ENCODE measurements at places on chromosomes 1 and 21.

GRCh38 chr1:77832901-77833300 lies 53.5 kb downstream of the MIGA1 start:
- no peak for DNase-seq

GRCh38 chr1:218957971-218958370 lies 215.7 kb upstream of the LYPLAL1 start:
- no peak for DNase-seq

DNA sequence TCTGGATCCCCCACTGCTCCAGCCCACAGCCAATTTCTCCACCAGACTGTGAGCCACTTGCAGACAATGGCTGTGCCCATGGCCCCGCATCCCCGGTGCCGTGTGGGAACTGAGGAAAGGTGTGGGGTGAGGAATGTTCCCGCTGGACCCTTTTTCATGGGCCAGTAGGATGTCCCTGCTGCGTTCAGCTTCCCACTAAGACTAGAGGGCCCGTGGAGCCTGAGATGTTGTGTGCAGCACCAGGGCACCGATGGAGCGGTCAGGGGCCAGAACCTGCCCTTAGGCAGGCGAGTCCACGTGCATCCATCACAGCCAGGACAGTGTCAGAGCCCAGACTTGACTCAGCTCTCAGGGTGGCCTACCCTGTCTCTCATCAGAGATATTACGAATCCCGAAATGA lies 105.7 kb upstream of the COL6A1 start:
- DNase-seq: no peak

GRCh38 chr1:26072305-26072704 lies 4.9 kb upstream of the TRIM63 start:
- DNase-seq: no peak

DNA sequence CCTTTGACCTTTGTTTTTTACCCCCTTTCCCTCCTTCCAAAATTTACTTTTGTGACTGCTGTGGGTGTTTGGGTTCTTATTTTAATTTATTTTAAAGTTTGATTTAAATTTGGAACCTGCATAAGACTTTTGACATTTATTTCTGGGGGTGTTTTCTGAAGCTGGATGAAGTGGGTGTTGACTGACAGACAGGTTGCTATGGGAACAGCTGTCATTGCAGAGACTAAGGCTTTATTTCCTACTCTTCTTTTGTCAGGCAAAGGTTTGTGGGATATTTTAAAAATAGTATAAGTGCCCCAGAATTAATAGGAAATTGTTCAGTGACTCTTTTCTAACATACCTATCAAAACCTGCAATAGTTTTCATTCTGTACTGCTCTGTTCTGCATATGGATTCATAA lies 290.8 kb upstream of the ESRRG start:
- DNase-seq: no peak

DNA sequence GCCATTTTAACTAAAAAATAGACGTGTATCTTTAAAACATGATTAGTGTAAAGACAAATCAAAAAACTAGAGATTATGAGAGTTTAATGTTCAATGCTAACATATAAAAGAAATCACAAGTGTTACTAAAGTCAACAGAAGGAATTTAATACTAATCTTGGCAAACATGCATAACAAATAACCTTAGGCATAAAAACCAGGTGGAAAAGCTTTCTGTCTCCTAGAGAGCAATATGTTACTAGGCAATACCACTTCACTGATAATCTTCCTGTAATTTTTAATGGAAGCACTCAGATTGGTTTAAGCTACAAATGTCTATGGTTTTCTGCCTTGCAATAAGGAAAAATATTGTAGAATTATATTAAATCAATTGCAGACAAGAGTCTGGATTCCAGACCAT lies 121.9 kb downstream of the NME7 start:
- no peak for DNase-seq

DNA sequence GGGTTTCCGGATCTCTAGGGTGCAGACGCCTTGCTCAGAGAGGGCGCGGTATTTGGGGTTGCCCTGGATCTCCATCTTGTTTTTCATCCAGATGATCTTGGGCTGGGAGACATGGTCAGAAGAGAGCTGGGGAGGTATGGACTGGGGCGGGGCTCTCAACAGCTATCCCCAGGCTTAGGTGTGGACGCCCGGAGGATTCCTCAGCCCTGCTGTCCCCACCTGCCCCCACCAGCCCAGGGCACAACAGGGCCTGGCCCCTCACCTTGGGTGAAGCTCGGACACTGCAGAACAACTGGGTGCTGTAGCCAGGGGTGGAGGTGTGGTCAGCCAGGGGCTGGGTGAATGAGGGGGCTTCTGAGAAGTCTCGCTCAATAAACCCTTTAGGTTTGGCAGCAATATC lies 6.6 kb downstream of the MYBPH start:
- no peak for DNase-seq

DNA sequence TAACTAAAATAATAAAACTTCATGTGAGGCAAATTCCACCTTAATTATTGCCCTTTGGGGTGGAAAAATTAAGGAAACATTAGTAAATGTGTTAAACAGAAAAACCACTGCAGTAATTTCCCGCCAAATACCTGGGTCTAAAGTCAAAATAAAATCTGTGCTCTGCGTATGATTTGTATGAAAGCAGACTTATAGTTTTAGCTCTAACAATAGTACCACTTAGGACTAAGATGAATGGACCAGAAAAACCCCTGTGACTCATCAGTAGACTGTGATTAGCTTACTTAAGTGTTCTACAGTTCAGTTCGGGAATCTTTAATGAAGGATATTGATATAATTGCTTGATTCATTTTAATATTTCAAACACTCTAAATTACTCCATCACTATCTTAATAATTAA lies 23.3 kb upstream of the C1orf105 start:
- no peak for DNase-seq

- DNase-seq: no peak
Observed at GRCh38 chr1:192010406-192010805, 147.9 kb upstream of the RGS18 start.

GRCh38 chr1:202274611-202275010 lies 67.1 kb downstream of the UBE2T start:
- peak; percentile 44 for DNase-seq

DNA sequence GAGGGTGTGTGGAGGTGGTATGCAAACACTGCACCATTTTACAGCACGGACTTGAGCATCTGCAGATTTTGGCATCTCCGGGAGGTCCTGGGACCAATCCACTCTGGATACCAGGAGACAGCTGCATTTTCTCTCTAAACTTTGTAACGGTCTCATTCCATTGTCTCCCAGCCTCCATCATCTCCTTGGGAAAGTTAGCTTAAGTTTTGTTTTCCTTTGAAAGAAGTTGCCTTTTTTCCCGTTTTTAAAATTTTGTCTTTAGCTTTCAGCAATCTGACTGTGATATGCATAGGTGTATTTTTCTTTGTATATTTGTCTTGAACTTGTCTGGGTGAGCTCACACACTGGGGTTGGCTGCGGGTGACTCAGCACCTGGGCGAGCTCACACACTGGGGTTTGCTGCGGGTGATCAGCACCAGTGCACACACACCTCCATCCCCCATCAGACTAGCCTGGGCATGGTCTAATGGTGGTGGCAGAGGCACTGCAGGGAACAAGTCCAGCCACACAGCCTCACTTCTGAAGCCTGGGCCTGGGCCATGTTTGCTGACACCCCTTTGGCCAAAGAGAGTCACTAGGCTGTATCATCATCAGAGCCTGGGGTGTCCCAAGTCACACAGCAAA lies 32.1 kb upstream of the COL18A1 start:
- DNase-seq: no peak

- DNase-seq: no peak
Observed at GRCh38 chr1:245500546-245500945, 345.8 kb downstream of the KIF26B start.

DNA sequence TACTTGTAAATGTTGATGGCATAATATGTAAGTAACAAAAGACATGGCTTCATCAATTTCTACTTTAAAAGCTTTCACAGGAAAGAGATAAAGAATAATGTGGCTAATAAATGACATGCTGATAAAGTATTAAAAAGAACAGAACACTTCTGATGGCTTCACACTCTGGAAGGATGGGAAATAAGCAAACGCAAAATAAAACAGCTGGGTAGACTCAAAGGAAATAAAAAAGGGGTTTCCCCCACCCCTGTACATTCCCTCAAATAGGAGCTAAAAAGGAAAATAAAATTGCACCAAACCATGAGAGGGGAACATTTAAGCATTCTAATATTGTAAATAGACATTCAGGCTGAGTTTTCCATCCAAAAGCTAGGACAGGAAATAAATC lies 27.0 kb upstream of the DYRK1A start:
- no peak for DNase-seq

DNA sequence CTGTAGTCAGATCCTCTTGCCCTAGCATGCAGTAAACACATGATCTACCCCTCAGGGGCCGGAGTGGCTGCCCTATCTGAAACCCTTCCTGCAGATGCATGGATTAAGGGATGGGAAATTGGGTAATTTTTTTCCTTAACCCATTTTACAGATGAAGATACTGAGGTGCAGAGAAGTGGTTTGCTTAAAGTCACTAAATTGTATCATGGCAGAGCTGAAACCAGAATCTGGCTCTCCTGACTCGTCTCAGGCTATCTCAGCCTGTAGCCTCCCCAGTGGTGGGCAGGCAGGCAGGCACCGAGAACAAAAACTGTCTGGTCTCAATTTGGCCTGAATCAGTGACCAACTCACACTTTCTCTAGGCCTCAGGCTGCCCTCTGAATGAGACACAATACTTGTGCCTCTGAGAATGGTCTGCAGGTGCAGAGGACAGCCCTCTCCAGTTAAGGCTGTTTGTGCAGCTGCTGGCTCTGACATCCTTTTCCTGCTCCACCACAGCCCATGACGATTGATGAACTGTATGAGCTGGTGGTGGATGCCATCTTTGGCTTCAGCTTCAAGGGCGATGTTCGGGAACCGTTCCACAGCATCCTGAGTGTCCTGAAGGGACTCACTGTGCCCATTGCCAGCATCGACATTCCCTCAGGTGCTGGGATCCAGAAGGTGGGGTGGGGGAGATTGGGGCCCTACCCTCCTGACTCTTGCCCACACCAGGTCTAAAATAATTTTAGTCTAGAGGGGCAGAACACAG lies 1.5 kb downstream of the NAXE start:
- no peak for DNase-seq

DNA sequence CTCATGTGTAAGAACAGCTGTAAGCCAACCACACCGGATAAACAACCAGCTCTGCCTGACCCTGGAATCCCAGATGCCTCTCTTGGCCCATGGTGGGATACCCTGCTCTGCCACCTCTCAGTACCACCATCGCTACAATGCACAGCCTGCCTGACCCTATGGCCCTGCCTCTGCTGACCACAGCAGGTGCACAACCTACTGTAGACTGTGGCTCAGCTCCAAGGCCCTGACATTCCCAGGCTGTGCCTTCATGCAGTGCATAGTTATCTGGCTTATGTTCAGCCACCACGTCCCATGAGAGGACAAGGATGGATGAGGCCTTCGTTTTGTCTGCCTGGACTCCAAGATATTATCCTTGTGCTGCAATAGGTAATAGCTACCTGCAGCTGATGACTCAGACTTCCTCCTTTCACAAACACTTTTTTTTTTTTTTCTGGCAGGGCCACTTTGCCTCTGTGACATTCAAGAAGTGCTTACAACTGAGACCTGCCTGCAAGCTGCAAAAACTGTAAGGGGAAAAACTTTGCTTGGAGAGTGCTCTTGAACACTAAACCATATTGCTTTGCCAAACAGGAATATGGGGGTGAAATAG lies 177.7 kb downstream of the URB2 start:
- DNase-seq: no peak

GRCh38 chr1:152086760-152087159 lies 2.1 kb downstream of the TCHHL1 start:
- no peak for DNase-seq

DNA sequence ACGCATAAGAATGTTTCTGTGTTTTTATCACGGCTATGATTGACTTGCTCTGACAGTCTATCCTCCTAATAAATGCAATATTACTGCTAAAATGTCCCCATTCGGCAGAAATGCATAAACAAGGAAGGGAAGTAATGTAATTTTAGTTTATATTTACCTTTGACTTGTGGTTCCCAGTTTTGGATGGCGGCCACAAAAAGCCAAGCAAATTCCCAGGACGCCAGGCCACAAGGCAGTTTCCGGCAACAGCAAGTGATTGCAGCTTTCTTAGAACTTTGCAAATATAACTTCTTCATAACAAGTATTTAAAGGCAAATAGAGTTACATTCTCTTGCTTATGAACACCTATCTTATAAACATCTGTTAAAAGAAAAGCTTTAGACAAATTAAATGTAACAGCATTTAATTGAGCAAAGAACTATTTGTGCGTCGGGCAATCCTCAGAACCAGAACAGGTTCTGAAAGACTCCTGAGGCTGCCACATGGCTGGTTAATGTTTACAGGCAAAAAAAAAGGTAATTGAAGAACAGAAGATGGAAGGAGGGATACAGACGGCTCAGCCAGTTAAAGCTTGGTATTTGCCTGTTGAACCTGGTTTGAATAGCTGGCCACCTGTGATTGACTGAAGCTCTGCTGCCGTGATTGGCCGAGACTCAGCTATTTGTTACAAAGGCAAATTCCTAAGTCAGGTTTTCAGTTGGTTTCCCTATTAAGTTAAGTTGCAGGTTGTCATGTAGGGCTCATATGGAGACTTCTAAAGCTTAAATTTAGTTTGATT lies 80.8 kb downstream of the C21orf91 start:
- no peak for DNase-seq

DNA sequence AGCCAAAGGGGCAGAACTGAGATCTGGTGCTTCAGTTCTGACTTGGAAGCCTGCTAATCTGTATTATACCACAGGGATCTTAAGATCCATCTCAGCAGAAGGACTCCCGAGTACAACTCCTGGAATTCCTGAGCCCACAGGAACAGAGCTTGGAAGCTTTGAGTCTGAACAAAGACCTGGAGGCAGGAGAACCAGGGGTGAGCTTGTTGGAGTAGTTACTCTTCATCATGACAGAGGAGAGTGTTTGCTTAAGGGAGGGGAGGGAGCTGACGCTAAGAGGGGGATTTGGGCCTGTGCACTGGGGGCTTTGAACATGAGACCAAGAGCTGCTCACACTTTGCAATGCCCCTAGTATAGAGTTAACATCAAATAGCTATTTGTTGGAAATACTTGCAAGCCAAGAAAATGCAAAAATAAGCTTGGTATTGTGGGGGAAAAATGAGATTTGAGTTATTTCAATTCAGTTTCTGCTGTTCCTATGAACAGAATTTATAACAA lies 41.1 kb upstream of the TRABD2B start:
- no peak for DNase-seq

- DNase-seq: no peak
Observed at GRCh38 chr21:46222436-46223116, 6.0 kb downstream of the LSS start.

Data from activated naive CD8-positive, alpha-beta T cell treated with anti-CD3 and anti-CD28 coated beads, Interleukin-2, amount 50 U/mL, for 24 hours (primary cell).